ENCODE measurements at places on chromosomes 3 and 15.

DNA sequence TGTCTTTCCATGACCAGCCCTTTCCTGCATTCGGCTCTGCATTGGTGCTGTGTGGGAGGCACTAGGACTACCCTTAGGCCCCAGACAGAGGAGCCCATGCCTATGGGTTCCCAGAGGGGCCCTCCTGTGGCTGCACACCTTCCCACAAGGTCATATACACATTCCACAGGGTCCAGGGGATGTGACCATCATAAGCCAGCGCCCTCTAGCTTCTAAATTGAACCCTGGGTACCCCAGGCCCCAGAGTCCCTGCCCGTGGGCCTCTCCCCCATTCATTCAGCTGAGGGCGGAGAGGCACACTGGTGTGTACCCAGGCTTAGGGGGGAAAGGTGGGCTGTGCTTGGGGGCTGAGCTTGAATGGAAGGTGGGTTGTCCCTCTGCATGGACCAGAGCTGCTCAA lies 10.2 kb upstream of the SLC6A6 start:
- DNase-seq, result no peak

GRCh38 chr15:60932051-60932915 lies 296.8 kb downstream of the RORA start:
- peak; percentile 74 for DNase-seq

DNA sequence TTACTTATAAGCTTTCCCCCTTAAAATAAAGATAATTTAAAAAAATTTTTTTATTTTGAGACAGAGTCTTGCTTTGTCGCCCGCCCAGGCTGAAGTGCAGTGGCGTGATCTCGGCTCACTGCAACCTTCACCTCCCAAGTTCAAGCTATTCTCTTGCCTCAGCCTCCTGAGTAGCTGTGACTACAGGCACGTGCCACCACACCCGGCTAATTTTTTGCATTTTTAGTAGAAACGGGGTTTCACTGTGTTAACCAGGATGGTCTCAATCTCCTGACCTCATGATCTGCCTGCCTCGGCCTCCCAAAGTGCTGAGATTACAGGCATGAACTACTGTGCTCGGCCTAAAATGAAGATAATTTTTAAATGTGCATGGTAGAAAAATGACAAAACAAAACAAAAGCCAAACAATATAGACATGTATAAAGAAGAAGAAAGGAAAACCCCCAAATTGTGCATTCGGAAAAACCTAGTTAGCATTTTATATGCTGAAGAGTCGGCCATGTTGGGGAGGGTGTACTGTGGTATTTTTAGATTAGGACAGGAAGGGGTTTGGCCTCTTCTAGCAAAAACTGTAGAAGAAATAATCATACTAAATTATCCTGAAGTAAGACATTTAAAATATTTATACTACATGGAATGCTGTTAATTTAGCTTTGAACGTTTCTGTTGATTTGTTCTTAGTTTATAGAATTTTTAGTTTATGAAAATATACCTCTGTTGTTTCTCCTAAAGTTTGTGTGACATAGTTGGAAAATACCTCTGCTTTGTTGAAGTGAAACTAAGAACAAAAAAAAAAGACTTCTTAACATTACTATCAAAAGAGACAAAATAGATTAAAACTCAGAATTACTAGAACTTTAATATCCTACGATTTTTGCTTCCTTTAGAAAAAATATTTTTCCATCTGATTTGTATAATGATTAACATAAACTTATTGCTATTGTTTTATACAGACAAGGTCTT lies 7.4 kb downstream of the APPL1 start:
- DNase-seq, result no peak

- DNase-seq, result no peak
Measured at GRCh38 chr3:71072986-71073385, 510.5 kb downstream of the FOXP1 start.

DNA sequence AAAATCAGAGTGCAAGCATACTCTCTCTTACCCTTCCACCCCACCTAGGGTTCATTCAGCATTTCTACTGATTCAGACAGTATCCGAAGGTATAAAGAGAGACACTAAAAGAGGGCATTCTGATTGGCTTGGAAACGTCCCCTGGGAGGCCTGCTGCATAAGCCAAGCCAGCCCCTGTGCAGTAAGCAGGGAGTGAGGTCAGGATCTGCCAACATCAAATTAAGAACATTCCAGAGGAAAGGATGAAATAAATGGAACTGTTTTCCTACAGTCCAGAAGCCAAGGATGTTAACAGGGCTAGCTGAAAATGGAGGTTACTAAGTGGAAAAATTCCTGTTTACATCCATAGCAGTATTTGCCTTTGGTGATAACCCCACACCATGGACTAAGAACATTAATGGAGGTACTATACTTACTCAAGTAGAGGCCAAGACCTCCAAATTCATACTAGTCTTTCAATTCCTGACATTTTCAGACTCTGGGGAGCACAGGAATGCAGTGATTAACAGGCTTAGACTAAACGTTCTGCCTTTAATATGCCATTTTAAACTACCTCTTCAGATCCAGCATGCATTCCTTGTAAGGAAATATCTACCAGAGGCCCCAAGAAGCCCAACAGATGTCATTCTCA lies 34.5 kb downstream of the NPTN start:
- DNase-seq, result peak; percentile 70

- DNase-seq, result peak; percentile 76
Measured at GRCh38 chr3:64686446-64686908, 1.3 kb downstream of the ADAMTS9 start.

- DNase-seq, result no peak
Measured at GRCh38 chr15:61736790-61737189, 323.5 kb downstream of the VPS13C start.

DNA sequence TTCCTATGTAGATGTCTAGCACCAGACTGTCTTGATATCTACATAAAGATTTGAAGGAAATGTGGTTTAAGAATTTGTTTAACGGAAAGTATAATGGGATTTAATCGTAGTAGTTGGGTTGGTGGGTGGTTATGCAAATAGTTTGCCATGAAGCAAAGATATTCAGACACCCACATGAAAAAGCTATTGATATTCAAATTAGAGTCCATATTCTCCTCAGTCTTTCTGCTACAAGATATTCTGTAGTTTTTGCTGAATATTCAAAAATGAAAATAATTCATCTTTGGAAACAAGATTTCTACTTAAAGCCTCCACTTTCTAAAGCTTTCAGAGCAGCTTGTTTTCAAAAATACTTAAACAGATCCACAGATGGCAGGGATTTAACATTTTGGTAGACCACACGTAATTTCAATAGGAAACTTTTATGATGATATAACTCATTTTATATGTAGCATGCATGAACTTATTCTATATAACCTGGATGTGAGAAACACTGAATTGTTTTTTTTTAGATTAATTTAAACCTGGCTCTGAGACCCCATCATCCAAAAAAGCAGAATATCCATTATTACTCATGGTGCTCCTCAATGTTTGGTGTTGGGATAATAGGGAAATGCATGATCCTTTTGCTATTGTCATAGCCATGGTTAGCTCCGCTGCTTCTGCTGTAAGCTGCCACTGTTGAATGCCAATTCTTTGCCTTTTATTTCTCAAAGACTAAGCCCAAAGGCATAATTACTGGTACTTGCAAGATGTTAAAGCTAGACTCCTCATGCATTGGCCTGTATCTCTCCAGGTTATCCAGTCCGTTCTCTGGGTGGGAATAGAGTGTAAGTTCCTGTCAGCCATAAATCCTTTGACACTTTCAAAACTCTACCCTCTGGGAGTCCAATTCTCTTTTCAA lies 98.0 kb downstream of the GMNC start:
- no peak for DNase-seq

All from cardiac fibroblast (primary cell).